ENCODE measurements at places on chromosomes 4 and X.

- no peak for DNase-seq
Observed at GRCh38 chrX:11944501-11944900, 186.5 kb downstream of the MSL3 start.

GRCh38 chr4:149409146-149409545 lies 406.5 kb downstream of the IQCM start:
- DNase-seq: no peak

GRCh38 chr4:72463724-72464123 lies 105.3 kb downstream of the ADAMTS3 start:
- no peak for DNase-seq

- DNase-seq: no peak
Observed at GRCh38 chr4:26388671-26389070, 67.9 kb downstream of the RBPJ start.

GRCh38 chrX:2542826-2543521 lies 42.2 kb upstream of the DHRSX start:
- no peak for DNase-seq

GRCh38 chrX:129637217-129638109 lies 17.3 kb downstream of the APLN start:
- DNase-seq: peak; percentile 48

DNA sequence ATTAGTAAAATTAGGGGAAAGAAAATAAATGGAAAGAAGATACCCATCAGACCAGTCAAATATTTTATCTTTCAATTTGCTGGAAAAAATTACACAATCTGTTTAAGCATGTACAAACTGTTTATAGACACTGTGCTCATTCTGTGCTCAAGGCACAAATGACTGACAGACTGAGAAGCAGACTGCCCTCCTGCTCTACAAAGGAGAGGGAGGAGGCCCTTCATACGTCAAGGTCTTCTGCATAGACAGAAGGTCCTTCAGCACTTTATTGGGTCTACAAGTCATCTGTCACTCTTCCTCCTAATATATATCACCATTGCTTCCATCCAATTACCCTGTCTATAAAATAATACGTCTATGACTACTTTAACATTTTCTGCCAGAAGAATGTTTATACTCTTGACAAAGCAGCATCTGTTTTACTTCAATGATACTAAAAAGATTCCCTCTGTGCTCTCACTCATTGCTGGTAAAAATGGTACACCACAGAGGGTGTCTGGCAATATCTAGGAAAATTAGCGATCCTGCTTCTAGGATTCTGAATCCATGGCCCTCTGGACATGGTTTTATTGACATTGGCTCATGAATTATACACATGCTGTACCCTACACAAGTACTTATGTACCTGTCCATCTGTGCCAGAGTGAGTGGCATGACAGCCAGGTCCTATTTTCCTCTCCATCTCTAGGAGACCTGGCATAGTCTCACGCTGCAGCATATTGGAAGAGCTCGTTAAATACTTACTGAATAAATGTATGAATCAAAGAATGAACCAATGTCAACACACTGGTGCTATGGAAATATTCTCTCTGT lies 11.3 kb downstream of the SLC10A6 start:
- no peak for DNase-seq

DNA sequence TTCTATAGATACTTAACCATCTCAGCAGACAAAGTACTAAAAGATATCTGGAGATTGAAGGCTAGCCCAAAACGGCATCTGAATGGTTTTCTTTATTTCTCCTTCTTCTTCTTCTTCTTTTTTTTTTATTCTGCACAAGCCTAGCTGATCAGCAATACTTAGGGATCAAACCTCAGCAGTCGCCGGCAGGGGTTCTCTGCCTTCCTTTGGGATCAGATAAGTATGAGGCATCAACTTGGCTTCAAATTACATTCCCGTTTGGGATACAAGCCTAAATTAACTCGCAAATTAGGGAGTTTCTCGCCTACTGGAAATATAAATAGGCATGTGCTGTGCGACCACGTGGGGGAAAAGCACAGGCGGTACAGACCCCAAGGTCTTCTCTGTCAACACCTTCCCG lies 730 bp downstream of the CT55 start:
- no peak for DNase-seq

DNA sequence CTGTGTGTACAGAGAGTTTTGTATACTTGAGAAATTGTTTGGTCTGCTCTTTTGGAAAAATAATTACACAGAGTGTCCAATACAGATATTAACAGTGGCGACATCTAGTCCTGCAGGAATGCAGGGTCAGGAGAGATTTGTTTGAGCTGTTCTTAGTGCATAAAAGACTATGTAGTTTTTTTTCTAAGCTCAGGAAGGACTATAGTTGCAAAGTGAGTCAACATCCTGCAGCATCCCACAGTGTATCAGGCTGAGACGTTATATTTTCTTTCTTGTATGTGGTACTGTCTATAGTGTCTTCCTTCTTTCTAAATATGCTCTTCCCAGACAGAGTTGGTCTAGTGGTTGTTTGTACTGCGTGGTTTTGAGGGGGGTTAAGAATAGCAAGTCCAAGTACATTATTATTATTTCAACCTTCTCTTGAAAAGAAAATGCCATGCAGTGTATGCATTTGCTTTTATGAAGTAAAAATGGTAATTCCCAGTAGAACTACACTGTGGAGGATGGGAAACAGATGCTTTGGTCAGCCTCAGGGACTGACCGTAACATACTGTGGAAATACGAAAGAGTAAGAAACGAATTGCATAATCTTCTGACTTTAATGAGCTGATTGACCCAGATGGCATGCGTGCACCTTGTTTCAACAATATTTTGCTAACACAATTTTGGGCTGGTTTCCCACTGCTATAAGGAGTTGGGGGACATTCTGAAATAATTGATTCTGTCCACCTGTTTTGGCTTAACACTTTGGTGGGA lies 67.4 kb downstream of the DMP1 start:
- DNase-seq: no peak

All from inflammatory macrophage treated with lipopolysaccharide for 1 hour (primary cell).